Liver (tissue), 10 donors: ENCODE measurements at places on chromosomes 13 and 19. TPM values are rescaled to one million over a fixed set of nuclear protein-coding genes. Genes with fewer than 3 reads are reported as not detected.

The ZNF792 gene
- 4.9 TPM for total RNA-seq

The LILRA1 gene
- total RNA-seq, result 2.1 TPM

The ZSCAN4 gene
- not detected for total RNA-seq

The TLE6 gene
- 0.47 TPM for total RNA-seq

The KIR2DL1 gene
- not detected for total RNA-seq

The KLF5 gene
- 0.33 TPM for total RNA-seq

The ZNF221 gene
- total RNA-seq, result 3.5 TPM

GRCh38 chr13:101660711-101661110, 208.2 kb downstream of the ITGBL1 start:
- H3K36me3 ChIP-seq, result no peaks in the 10 kb centered on the region
- H3K27ac ChIP-seq, result no peak overlapping the region
- H3K4me3 ChIP-seq, result no peak overlapping the region
- no peaks in the 10 kb centered on the region for H3K4me1 ChIP-seq

- DNase-seq, result no peak
- no peaks in the 10 kb centered on the region for H3K4me1 ChIP-seq
- H3K36me3 ChIP-seq, result no peaks in the 10 kb centered on the region
These were observed 35.6 kb upstream of the ZNF599 start for GRCh38 chr19:34808566-34808965.

GRCh38 chr13:26052337-26052736, 521 bp upstream of the SHISA2 start:
- H3K36me3 ChIP-seq, result no peaks in the 10 kb centered on the region
- no peak for DNase-seq
- H3K27me3 ChIP-seq, result peaks cover 16% of the 10 kb centered on the region
- H3K4me1 ChIP-seq, result peaks cover 18% of the 10 kb centered on the region
- H3K27ac ChIP-seq, result no peak overlapping the region
- H3K4me3 ChIP-seq, result no peak overlapping the region

DNA sequence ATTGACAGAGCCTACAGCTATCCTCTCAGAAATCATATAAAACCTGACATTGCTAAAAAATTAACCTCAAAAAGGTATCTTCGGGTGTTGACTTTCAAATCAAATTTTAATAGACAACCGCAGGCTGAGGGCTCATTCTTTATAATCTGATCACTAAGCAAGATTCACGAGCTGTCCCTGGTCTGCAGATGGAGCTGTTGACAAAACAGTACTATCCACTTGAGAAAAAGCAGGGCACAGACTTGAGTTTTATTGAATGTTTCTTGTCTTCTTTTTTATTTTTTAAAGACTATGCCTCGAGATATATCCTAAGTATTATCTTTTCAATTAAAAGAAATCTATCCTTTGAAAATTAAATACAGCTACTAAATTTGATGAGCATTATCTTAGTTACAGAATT, 540.5 kb downstream of the PCDH9 start:
- no peaks in the 10 kb centered on the region for H3K27me3 ChIP-seq
- no peaks in the 10 kb centered on the region for H3K4me1 ChIP-seq
- no peak for DNase-seq
- no peak overlapping the region for H3K4me3 ChIP-seq
- H3K36me3 ChIP-seq, result no peaks in the 10 kb centered on the region

DNA sequence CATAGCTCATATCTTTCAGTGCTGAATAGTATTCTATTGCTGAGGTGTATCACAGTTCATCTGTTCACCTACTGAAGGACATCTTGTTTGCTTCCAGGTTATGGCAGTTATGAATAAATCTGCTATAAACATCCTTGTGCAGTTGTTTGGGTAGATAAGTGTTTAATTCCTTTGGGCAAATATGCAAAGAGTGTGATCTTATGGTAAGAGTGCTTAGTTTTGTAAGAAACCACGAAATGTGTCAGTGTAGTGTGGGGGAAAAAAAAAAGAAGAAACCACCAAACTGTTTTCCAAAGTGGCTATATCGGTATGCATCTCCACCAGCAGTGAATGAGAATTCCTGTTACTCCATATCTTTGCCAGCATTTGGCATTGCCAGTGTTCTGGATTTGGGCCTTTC, 93.3 kb downstream of the PIBF1 start:
- H3K27me3 ChIP-seq, result no peaks in the 10 kb centered on the region
- H3K27ac ChIP-seq, result no peak overlapping the region
- H3K4me1 ChIP-seq, result no peaks in the 10 kb centered on the region
- H3K4me3 ChIP-seq, result no peak overlapping the region

DNA sequence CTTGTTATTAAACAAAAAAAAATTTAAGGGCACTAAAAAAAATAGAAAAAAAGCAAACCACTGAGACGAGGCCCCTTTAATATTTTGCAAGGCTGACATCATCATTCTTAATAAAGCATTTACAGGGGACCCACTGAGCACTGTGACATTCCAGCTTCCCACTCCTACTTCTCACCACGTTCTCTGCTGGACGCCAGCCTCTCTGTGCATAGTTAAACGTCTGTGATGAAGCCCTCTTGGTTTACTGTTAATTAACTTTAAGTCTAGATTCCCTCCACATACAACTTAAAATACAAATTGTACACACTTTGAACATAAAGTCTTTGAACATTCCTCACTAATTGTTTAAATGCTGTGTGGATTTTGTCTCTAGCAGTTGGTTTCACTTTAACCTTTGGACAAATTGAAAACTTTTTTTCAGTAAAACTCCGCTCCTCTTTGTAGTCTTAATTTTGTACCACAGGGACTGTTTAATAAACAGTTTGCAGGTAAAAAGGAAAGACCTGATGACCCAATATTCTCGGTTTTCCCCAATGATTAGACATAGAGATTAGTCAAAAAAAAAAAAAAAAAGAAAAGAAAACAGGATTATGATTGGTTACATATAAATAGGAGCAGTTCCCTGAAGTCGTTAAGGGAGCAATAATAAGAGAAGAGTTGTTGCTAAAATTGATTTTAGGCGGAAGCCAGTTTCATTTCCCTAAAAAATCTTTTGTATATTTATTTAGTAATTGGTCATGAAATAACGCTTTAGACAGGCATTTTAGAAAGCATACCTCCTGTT, 219.8 kb downstream of the MZT1 start:
- no peaks in the 10 kb centered on the region for H3K27me3 ChIP-seq
- H3K4me3 ChIP-seq, result peak overlapping the region; percentile 67
- no peak for DNase-seq

GRCh38 chr13:85709072-85709471, 90.1 kb downstream of the SLITRK6 start:
- no peak overlapping the region for H3K4me3 ChIP-seq
- no peaks in the 10 kb centered on the region for H3K27me3 ChIP-seq
- H3K36me3 ChIP-seq, result no peaks in the 10 kb centered on the region
- no peak overlapping the region for H3K27ac ChIP-seq
- DNase-seq, result no peak

GRCh38 chr13:67120872-67121531, 109.1 kb downstream of the PCDH9 start:
- no peak overlapping the region for H3K27ac ChIP-seq
- no peaks in the 10 kb centered on the region for H3K27me3 ChIP-seq
- no peak for DNase-seq
- H3K4me1 ChIP-seq, result peaks cover 16% of the 10 kb centered on the region

DNA sequence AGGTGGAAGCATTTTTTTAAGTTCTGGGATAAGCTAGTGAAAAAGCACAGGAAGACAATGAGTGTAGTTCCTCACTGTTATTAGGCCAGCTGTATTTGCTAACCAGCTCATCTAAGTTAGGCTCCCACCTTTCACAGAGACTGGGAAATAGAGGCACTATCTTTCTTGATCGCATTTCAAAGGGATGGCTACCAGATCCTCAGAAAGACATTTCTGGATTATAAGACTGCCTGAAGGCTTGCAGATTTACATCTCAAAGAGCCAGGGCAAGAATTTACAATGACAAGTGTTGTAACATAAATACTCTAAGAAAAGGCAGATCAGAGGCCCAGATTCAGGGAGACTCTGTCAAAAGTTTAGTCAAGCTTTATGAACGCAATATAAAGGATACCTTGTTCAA, 1005.5 kb downstream of the PCDH9 start:
- no peaks in the 10 kb centered on the region for H3K27me3 ChIP-seq
- no peak overlapping the region for H3K27ac ChIP-seq
- no peaks in the 10 kb centered on the region for H3K4me1 ChIP-seq
- DNase-seq, result no peak
- H3K36me3 ChIP-seq, result no peaks in the 10 kb centered on the region

DNA sequence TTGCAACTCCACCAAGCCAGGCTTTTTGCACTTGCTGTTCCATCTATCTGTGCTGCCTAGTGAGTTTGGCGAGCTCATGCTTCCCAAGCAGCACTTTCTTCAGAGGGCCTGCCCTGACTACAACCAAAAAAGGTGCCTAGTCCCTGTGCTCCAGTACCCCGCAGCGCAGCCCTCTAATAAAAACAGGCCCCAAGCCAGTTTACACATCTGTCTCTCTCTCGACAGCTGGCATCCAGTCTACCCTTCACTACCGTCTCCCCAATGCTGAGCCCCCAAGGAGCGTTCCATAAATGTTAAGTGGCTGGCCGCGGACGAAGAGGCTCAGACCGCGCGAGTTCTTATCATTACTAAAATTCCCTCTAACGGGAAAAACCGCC, 512 bp downstream of the MED4 start:
- H3K27ac ChIP-seq, result peak overlapping the region; percentile 65
- no peaks in the 10 kb centered on the region for H3K36me3 ChIP-seq
- H3K4me3 ChIP-seq, result peak overlapping the region; percentile 97
- peaks cover 44% of the 10 kb centered on the region for H3K4me1 ChIP-seq
- no peak for DNase-seq
- no peaks in the 10 kb centered on the region for H3K27me3 ChIP-seq

DNA sequence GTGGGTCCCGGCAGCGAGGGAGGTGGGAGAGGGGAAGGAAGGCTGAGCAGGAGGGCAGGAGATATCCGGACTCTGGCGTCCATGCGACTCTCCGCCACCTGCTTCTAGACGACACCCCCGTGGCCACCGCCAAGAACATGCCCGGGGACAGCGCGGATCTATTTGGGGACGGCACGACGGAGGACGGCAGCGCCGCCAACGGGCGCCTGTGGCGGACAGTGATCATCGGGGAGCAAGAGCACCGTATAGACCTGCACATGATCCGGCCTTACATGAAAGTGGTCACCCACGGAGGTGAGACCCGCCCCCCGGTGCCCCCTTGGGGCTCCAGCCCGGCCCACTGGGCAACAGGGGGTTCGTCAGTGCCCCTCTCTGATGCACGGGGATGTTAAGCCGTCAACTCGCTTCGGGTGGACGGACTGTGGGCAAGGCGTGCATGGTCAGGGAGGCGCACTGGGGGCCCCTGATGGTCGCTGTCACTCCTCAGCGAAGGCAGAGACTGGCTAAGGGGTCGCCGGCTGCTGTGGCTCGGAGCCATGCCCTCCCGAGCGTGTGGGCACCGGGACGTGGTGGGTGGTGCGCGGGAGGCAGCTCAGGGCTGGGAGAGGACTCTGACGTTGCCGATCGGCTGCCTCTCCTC, 25.1 kb upstream of the NMRK2 start:
- no peak overlapping the region for H3K4me3 ChIP-seq
- no peaks in the 10 kb centered on the region for H3K4me1 ChIP-seq
- no peak for DNase-seq
- H3K36me3 ChIP-seq, result no peaks in the 10 kb centered on the region

GRCh38 chr19:28010656-28011055, 1202.3 kb downstream of the UQCRFS1 start:
- no peak overlapping the region for H3K27ac ChIP-seq
- no peaks in the 10 kb centered on the region for H3K4me1 ChIP-seq
- H3K36me3 ChIP-seq, result no peaks in the 10 kb centered on the region
- DNase-seq, result no peak
- no peaks in the 10 kb centered on the region for H3K27me3 ChIP-seq
- no peak overlapping the region for H3K4me3 ChIP-seq

GRCh38 chr13:111022241-111022640, 92.9 kb upstream of the ARHGEF7 start:
- no peaks in the 10 kb centered on the region for H3K36me3 ChIP-seq
- H3K4me3 ChIP-seq, result no peak overlapping the region
- H3K27me3 ChIP-seq, result no peaks in the 10 kb centered on the region
- H3K4me1 ChIP-seq, result no peaks in the 10 kb centered on the region
- DNase-seq, result no peak

DNA sequence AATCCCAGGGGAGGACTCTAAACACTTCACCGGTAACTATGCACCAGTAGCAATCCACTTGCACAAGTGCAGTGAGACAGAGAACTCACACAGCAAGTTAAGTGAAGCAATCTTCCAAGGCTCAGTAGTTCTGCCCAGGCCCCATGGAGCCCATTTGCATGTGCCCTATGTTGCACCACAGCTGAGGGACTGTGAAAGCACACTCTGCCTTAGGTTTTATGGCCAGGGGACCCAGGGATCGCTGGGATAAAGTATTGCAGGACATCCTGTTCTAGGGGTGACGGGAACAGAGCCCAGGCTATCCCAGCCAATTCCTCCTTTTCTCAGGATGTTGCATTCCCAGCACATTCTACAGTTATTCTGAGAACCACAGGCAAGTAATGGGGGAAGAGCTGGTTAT, 6.0 kb upstream of the AMER2 start:
- no peak for DNase-seq
- H3K4me3 ChIP-seq, result no peak overlapping the region
- H3K36me3 ChIP-seq, result no peaks in the 10 kb centered on the region
- no peaks in the 10 kb centered on the region for H3K4me1 ChIP-seq

GRCh38 chr19:16226184-16226591, 28.5 kb downstream of the AP1M1 start:
- H3K36me3 ChIP-seq, result peaks cover 54% of the 10 kb centered on the region
- no peaks in the 10 kb centered on the region for H3K4me1 ChIP-seq
- H3K27me3 ChIP-seq, result no peaks in the 10 kb centered on the region
- H3K4me3 ChIP-seq, result no peak overlapping the region

DNA sequence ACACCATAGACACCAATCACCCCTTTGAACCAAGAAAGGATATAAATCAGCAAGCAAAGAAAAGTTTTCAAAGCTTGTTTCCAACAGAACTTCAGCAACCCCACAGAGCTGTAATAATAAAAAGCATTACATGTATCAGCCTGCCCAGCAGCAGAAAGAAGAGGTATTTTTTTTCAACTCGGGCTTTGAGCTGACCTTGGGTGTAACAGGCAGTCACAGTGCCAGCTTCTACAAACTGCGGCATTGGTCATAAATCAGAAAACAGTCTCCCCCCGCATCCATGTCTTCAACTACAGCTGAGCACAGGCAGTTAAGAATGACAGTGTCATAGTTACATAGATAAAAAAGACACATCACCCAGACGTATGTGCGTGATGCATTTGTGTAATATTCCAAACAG, 671.0 kb upstream of the SLITRK1 start:
- H3K27ac ChIP-seq, result no peak overlapping the region
- H3K4me3 ChIP-seq, result no peak overlapping the region
- no peaks in the 10 kb centered on the region for H3K36me3 ChIP-seq
- H3K27me3 ChIP-seq, result no peaks in the 10 kb centered on the region
- DNase-seq, result no peak

- H3K27me3 ChIP-seq, result no peaks in the 10 kb centered on the region
- H3K4me1 ChIP-seq, result peaks cover 4% of the 10 kb centered on the region
- H3K36me3 ChIP-seq, result no peaks in the 10 kb centered on the region
These were observed 526.6 kb downstream of the KLF12 start for GRCh38 chr13:73607489-73608156.

GRCh38 chr13:25453850-25454365, 82.1 kb downstream of the ATP8A2 start:
- H3K27ac ChIP-seq, result no peak overlapping the region
- no peak for DNase-seq
- no peaks in the 10 kb centered on the region for H3K36me3 ChIP-seq
- H3K4me1 ChIP-seq, result no peaks in the 10 kb centered on the region

- H3K27me3 ChIP-seq, result no peaks in the 10 kb centered on the region
- no peak overlapping the region for H3K4me3 ChIP-seq
- no peaks in the 10 kb centered on the region for H3K4me1 ChIP-seq
These were observed 142.5 kb downstream of the LACC1 start for GRCh38 chr13:44022196-44022595.

GRCh38 chr13:24066405-24067295, 93.9 kb upstream of the SPATA13 start:
- no peak overlapping the region for H3K4me3 ChIP-seq
- peaks cover 3% of the 10 kb centered on the region for H3K4me1 ChIP-seq
- H3K27ac ChIP-seq, result no peak overlapping the region
